ENCODE measurements at places on chromosomes 7 and 10.

- DNase-seq, result no peak
These were observed 45.2 kb downstream of the PRKG1 start for GRCh38 chr10:51119441-51119840.

- no peak for DNase-seq
These were observed 400.5 kb downstream of the IPMK start for GRCh38 chr10:57867241-57867640.

DNA sequence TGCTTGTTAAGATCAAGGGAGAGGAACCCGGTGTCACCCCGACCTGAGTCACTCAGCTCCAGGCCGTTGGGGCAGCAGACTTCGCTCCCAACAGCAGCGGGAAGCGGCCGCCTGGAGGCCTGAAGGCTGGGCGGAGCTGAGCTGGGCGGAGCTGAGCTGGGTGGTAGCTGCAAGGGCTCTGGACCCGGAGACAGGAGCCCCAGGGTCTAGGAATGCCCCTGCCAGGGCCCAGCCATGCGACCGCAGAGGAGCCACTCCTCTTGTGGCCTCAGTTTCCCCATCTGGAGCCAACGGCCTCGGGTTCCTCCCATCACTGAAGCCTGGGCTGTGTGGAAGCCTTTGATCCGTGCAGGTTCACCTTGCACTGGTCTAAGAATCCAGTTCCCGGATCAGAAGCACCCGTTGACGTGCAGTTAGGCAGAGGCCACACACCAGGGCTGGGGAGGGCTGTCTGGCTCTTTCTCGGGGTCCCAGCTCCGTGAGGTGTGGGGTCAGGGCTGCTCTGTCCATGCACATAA, 21.9 kb upstream of the DPYSL4 start:
- no peak for DNase-seq

- peak; percentile 34 for DNase-seq
These were observed 464 bp downstream of the KIAA1217 start for GRCh38 chr10:24209432-24209771.

- no peak for DNase-seq
These were observed 18.0 kb downstream of the CALU start for GRCh38 chr7:128757203-128757602.

Data from AG08395 (cell line).